HT-29 (cell line): ENCODE measurements at places on chromosomes 1 and 21. TPM values are rescaled to one million over a fixed set of nuclear protein-coding genes. Genes with fewer than 3 reads are reported as not detected.

DNA sequence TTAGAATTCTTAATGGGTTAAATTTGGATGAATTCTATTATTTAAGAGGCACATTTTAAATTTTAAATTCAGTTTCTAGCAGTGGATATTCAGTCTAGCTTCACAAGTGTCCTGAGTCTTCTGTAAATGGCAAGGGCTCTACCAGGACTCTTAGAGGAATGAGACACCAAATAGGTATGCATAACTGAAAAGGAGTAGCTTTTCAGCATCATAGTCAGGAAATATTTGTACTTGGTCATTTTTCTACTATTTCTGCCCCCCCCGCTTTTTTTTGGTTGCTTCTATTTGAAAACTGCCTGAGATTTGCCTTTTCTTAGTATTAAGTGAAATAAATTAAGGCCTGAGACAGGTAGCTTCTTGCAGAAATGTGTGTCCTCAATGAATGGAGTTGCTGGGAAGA is 80.2 kb downstream of the MAST2 start:
- DNase-seq, result no peak

DNA sequence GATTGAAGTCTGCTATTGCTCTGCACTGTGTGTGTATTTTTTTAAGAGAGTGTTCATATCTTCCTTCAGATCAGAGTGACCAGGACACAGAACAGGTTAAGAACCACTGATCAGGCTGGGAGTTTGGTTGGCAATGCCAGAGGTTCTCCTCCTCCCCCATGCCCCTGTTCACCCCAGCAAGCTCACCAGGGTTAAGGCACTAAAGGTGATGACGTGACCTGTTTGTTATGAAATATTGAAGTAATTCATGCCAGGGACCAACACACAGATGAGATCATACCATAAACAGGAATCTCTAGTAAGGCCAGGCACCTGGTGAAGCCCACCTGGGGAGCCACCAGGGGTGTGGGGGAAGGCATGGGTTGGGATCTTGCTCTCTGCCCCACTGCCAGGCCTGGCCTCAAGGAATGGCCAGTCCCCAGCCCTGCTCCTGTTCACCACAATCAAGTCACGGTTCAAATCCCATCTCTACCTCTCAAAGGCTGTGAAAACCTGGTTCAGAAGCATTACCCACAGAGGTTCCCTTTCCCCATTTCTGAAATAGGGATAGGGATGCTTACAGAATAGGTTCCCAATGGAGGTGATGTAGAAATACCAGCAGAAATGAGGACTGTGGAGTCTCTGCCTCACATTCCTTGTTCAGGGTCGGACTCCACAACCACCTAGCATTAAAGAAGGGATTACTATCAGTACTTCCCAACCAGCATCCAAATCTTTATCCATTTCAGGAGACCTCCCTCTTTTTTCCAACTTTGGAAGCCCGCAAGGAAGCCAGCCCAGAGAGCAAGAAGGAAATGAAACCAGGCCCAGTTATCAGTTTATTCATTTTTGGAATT is 2.4 kb downstream of the ID3 start:
- DNase-seq, result no peak

DNA sequence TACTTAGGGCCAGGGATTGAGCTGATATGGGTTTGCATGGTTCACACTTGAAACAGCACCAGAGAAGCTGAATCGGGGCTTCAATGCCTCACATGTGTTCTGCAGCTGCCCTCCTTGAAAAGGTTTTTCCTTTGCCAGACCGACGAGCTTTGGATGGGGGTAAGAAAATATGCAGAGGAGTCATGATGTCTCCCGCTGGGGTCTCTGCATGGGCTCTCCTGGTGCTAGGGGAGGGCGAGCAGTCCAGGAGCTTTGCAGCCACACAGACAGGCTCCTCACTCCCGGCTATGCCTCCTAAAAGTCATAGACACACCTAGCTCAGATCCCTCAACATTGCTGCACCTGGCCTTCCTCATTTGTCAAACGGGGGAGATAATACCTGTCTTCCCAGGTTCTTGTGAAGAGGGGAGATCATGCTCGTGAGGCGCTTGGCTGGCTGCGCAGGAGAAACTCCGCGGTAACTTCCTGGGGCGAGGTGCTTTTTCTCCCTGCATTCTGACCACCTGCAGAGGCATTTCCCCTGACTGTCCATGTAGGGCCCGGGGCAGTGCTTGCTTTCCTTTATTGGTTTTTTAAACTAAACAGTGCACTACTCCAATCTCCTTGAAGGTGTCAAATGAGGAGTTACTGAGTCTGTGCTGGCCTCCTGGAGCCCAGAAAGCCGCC is 112.4 kb downstream of the PLXNA2 start:
- DNase-seq, result no peak

DNA sequence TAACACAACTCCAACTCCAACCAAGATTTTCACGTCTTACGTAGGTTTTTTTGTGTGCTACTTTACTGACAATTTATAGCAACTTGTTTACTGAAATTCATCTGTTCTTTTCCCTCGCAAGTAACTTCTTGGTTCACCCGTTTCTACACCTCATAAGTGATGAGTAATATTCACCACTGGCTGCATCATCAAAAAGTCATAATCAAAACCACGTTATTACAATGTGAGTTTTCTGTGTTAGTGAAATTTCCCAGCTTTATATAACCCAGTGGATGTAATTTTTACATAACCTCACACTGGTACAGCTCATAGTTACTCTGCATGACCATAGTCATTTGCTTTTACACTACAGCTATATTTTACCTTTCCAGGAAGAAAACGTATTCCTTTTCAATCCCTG is 401.1 kb upstream of the LYPLAL1 start:
- DNase-seq, result no peak

GRCh38 chr1:185345913-185346720 is 29.1 kb upstream of the IVNS1ABP start:
- no peak for DNase-seq

DNA sequence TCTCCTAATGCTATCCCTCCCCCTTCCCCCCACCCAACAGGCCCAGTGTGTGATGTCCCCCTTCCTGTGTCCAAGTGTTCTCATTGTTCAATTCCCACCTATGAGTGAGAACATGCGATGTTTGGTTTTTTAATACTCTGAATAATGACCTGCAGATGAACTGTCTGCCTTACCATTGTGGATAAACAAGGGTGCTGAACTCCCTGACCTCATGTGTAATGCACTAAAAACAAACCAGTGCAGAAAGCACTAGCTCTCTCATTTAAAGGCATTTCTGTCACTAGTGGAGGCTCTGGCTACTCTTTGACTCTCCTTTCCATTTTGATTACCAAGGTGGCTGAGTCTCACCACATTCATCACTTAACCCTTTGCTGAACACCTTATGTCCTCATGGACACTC is 23.1 kb upstream of the TRAF3IP3 start:
- DNase-seq, result no peak

MAP10 gene
- not detected in 2 replicates for total RNA-seq

ANKRD34A gene
- 0.20 and 1.9 TPM in 2 replicates for total RNA-seq

GRCh38 chr1:36625935-36626310 is 143.2 kb upstream of the CSF3R start:
- no peak for DNase-seq
